Upper lobe of right lung (tissue), 1 donor: ENCODE measurements at places on chromosomes 1 and 21. TPM values are rescaled to one million over a fixed set of nuclear protein-coding genes. Genes with fewer than 3 reads are reported as not detected.

DNA sequence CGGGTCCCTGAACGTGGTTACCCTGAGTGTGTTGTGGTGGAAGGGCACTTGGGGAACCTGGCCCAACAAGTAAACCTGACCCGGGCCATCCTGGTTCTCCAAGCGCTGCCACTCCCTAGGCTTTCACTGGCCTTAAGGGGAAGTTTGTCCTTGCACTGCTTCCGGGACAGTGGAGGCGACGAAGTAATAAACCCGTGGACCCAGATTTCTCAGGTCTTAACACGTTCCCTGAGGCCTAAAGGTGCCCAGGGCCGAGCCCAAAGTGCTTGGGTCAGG is 261 bp upstream of the CCDC24 start:
- no peaks in the 10 kb centered on the region for H3K27me3 ChIP-seq
- H3K4me3 ChIP-seq: peak overlapping the region; percentile 78
- peaks cover 10% of the 10 kb centered on the region for H3K4me1 ChIP-seq
- H3K36me3 ChIP-seq: no peaks in the 10 kb centered on the region
- no peak for DNase-seq

DNA sequence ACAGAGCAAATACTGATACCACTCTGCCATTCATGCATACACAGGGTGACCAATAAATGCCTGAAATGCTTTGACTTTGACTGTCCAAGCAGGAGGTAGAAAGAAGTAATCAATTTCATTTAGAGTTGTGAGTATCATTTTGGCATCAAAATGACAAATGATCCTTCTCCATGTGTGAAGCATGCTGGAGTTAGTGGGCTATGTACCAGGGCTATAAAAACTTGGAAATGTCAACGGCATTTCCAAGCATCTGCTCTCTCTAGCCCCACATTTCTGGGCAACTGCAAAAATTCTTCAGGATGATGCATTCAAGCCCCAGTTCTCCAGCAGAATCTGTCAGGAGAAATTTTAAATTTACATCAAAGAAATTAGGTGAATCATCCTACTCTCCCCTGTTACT is 208.4 kb upstream of the PTBP2 start:
- no peak for DNase-seq
- H3K36me3 ChIP-seq: no peaks in the 10 kb centered on the region
- H3K4me3 ChIP-seq: no peak overlapping the region
- H3K27me3 ChIP-seq: no peaks in the 10 kb centered on the region
- H3K27ac ChIP-seq: no peak overlapping the region

DNA sequence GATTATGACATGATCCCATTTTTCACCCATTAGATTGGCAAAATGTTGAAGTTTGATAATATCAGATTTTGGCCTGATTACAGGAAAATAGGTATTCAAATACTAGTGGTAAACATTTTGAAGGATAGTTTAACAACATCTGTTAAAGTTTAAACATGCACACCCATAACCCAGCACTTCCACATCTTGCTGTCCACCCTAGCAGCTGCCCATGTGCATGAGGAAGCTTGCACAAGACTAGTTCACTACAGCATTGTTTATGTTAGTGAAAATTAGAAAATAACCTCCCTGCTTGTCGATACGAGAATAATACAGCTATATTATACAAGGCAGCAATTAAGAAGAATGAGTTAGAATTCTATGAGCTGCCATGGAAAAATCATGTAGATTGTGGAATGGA is 127.6 kb downstream of the C1orf21 start:
- DNase-seq: no peak
- H3K36me3 ChIP-seq: no peaks in the 10 kb centered on the region
- H3K4me1 ChIP-seq: peaks cover 3% of the 10 kb centered on the region
- no peak overlapping the region for H3K27ac ChIP-seq
- no peaks in the 10 kb centered on the region for H3K27me3 ChIP-seq

GRCh38 chr1:162562470-162562828 is 927 bp downstream of the UAP1 start:
- peaks cover 12% of the 10 kb centered on the region for H3K36me3 ChIP-seq
- H3K27me3 ChIP-seq: no peaks in the 10 kb centered on the region
- H3K27ac ChIP-seq: peak overlapping the region; percentile 98
- peaks cover 20% of the 10 kb centered on the region for H3K4me1 ChIP-seq

DNA sequence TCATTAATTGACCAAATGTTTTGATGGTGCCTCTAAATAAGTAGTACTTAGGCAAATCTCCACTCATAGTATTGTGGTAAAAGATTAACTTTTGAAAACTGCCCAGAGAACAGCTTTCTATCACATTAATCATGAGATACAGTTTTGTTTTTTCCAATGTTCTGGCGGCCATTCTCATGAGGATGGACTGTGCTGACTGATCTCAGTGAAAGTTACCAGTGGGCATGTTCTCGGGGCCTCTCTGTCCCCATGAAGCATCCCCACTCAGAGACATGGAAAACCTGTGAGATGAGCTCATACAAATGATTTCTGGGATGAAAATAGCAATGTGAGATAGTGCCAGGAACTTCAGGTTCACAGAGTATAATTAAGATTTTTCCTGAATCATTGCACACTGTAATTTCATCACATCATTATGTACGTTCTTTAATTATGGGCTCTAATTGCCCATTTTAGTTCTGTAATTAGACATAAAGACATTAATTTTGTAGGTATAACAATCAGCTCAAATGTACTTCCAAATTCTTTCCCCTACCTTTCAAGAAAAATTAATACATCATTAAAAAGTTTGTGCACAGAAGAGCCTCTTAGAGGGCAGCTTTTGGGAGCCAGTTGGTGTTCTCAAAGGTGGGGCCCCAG is 40.5 kb downstream of the DDR2 start:
- H3K27ac ChIP-seq: no peak overlapping the region
- H3K36me3 ChIP-seq: no peaks in the 10 kb centered on the region
- no peak overlapping the region for H3K4me3 ChIP-seq
- H3K4me1 ChIP-seq: no peaks in the 10 kb centered on the region

GRCh38 chr1:187415065-187415464 is 586.3 kb downstream of the PLA2G4A start:
- H3K4me3 ChIP-seq: no peak overlapping the region
- H3K27ac ChIP-seq: no peak overlapping the region
- no peak for DNase-seq
- no peaks in the 10 kb centered on the region for H3K27me3 ChIP-seq
- H3K36me3 ChIP-seq: no peaks in the 10 kb centered on the region

DNA sequence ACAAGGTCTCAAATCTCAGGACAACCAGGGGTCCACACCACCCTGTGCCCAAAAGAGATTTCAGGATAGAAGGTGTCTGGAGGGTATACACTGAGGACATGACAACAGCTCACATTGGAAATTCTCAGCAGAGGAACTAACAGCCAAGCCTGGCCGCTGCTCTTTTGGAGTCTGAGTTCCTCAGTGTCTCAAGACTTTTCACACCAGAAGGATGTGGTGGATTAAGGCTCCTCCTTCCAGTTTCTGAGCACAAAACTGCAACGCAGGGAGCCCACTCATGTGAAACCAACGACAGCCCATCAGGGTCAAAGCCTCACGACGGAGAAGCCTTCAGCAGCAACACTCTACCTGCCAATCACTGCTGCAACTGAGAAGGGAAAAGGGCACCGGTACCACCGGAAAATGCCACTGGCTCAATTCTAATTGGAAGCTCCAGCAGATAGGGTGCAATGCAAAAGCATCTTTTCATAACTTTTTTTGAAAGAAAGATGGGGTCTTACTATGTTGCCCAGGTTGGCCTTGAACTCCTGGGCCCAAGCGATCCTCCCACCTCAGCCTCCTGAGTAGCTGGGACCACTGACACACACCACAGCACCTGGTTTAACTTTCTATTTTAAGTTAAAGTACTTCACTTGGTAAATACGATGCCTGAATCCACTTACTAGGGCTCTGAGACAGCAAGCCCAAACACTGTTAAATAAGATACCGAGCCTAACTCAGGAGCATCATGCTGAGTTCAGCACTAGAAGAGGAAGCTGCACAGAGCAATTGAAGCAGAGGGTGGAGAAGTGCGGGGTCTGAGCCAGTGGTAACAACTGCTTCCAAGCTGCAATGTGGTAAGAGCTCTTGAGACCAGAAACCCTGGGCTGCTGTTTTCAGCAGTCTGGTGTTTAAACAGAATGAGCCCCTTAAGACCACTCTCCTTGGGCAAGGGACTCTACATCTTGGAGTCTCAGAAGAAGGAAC is 7.8 kb downstream of the CAPZB start:
- H3K36me3 ChIP-seq: no peaks in the 10 kb centered on the region
- no peak for DNase-seq
- peak overlapping the region; percentile 22 for H3K4me3 ChIP-seq
- peaks cover 77% of the 10 kb centered on the region for H3K4me1 ChIP-seq

DNA sequence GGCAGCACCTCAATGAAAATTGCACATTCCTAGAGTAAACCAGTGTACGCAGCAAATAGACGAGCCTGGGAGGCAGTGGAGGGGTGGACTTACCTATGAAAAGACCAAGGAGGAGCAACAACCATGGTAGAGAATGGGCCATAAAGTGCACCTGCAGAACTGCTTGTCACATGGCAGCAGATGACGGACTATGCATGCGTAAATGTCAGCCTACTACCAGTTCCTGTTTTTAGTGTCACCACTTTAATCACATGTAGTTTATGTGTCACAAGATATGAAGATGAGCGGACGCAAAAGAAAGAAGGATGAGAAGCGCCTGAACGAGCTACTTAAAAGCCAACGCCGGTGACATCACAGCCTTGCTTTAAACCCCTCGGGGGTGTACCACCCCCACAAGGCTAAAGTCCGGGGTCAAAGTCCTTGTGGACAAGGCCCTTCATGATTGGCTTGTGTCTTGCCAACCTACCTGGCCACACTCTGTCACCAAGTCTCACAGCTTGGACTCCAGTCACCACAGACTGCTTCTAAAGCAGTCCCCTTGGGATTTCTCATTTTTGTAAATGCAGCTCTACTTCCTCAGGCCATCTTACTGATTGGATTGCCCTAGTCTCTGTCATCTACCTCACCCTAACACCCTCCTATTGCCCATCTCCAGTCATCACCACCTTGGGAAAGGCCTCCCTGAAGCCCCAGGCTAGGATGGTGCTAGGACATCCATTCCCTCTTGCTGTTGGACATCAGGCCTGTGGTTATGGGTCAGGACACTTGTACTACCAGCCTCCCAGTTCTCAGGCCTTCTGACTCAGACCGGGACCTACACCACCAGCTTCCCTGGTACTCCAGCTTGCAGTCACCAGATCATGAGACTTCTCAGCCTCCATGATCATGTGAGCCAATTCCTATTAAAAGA is 6.0 kb upstream of the LY9 start:
- no peaks in the 10 kb centered on the region for H3K36me3 ChIP-seq
- no peaks in the 10 kb centered on the region for H3K4me1 ChIP-seq
- H3K27me3 ChIP-seq: no peaks in the 10 kb centered on the region

- no peak for DNase-seq
- H3K4me1 ChIP-seq: no peaks in the 10 kb centered on the region
- H3K4me3 ChIP-seq: no peak overlapping the region
- no peaks in the 10 kb centered on the region for H3K27me3 ChIP-seq
- H3K27ac ChIP-seq: no peak overlapping the region
These were observed 101.1 kb downstream of the KAZN start for GRCh38 chr1:14699620-14700019.

The KRTAP21-2 gene
- not detected for total RNA-seq

The OR2L8 gene
- total RNA-seq: not detected
